ENCODE measurements at places on chromosomes 5 and 9. TPM values are rescaled to one million over a fixed set of nuclear protein-coding genes. Genes with fewer than 3 reads are reported as not detected.

SLC6A19 gene
- total RNA-seq = not detected

C8G gene
- 3.6 TPM for total RNA-seq

GRCh38 chr9:13690595-13690994 lies 411.1 kb upstream of the MPDZ start:
- no peak overlapping the region for H3K4me3 ChIP-seq
- H3K27ac ChIP-seq = no peak overlapping the region

- no peak overlapping the region for H3K4me3 ChIP-seq
- no peak overlapping the region for H3K27ac ChIP-seq
- H3K4me1 ChIP-seq = peaks cover 9% of the 10 kb centered on the region
- DNase-seq = no peak
- no peaks in the 10 kb centered on the region for H3K36me3 ChIP-seq
These were observed 106.7 kb upstream of the SLC28A3 start for GRCh38 chr9:84447305-84447704.

DNA sequence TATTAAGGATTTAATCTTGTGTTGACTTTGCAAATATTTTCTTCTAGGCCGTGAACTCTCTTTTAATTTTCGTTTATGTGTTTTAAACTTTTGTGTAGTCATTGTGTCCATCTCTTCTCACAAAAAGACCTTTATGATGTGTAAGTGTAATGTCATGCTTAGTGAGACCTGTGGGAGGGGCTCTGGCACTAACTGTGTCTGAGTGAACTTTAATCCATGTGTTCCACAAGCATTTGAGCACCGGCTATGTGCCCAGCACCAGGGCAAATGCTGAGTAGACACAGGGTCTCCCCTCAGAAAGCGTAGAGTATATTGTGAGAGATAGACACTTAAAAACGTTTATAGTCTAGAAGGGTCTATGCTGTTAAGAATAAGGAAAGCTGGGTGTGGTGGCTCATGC lies 272.6 kb upstream of the TUT7 start:
- H3K4me1 ChIP-seq = no peaks in the 10 kb centered on the region
- no peaks in the 10 kb centered on the region for H3K36me3 ChIP-seq
- no peak overlapping the region for H3K4me3 ChIP-seq
- H3K27me3 ChIP-seq = no peaks in the 10 kb centered on the region

DNA sequence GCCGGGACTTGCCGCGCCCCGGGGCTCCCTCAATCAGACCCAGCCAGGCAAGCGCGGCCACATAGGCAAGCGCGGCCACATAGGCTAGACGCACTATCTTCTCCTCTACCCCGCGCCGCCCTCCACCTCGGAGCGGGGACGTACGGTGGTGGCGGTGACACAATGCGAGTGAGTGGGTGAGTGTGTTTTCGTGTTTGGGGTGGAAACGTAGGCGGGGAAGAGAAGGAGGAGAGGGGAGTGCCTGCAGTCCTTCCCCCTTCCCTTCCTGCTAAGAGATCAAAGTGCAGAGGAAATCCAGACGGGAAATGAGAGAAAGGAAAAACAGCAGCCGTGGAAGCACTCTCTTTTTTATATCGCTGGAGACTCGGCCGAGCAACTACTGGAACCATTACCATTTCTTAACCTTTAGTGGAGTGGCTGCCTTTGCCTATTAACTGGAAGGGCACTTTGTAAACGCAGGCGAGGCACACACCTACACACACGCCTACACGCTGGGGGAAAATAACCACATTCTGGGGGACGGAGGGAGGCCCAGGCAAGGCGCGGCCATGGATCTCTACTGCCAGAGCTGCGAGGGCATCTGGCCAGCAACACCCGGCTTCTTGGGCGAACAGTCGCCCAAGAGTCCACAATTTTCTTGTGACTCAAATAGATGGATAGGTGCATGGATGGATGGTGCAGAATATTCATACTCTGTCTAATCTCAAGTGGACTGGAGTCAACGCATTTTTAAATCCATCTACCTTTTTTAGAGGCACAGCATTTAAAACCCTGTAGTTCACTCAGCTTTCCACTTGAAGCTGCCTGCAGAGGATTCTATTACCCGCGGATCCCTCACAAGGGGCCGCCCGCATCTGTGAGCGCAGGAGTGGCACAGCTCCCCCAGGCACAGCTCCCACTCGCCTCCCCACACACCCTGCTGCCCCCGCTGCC lies 2.1 kb downstream of the EDIL3 start:
- H3K27ac ChIP-seq = peak overlapping the region; percentile 63
- peaks cover 68% of the 10 kb centered on the region for H3K27me3 ChIP-seq
- H3K36me3 ChIP-seq = no peaks in the 10 kb centered on the region
- peak overlapping the region; percentile 67 for H3K4me3 ChIP-seq
- peaks cover 34% of the 10 kb centered on the region for H3K4me1 ChIP-seq

DNA sequence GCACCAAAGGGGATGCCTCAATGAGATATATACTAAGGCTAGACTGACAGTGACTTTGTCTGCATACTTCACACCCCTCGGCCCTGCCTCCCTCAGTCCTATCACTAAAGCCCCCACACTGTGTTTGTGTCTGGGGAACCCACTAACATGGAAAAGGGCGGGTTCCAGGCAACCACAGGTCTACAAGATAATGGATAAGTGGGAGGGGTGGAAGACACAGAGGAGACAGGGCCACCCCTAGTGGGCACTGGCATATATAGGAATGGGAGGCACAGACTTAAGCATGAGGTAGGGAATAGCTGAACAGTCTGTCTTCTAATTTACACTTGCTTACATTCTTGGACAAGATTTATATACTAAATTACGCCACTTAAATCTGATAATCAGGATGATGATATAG lies 74.0 kb downstream of the SLIT3 start:
- H3K4me3 ChIP-seq = no peak overlapping the region
- H3K27ac ChIP-seq = no peak overlapping the region
- H3K36me3 ChIP-seq = no peaks in the 10 kb centered on the region
- H3K27me3 ChIP-seq = no peaks in the 10 kb centered on the region
- H3K4me1 ChIP-seq = no peaks in the 10 kb centered on the region
- no peak for DNase-seq

GRCh38 chr5:12805165-12805698 lies 901.0 kb upstream of the CTNND2 start:
- DNase-seq = no peak
- H3K27ac ChIP-seq = no peak overlapping the region
- no peaks in the 10 kb centered on the region for H3K36me3 ChIP-seq
- no peaks in the 10 kb centered on the region for H3K27me3 ChIP-seq
- H3K4me3 ChIP-seq = no peak overlapping the region

DNA sequence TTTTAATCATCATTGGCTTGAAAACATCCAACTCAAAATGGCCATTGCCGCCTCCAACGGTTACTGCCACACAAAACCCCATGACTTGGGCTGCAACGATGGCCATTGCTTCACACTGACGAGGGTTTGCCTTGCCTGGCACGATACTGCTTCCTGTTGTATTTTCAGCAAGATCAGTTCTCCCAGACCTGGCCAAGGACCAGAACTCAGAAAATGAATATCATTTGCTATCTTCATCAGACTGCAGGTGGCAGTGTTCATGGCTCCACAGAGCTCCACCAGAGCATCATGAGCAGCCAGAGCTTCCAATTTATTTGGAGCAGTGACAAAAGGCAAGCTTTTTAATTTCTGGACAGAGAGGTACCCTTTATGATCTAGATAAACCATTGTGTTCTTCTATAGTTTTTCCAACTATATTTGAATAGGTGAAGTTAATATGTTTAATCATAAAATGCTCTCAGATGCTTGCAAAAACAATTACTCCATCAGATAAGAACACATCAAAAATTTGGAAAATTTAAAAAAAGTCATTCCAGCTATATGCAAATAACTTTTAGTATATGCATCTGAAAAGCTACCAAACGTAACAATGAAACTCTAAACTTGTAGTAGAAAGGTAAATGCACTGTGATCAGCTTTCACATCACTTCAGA lies 10.4 kb downstream of the AMACR start:
- no peaks in the 10 kb centered on the region for H3K27me3 ChIP-seq
- H3K4me3 ChIP-seq = no peak overlapping the region
- H3K4me1 ChIP-seq = peaks cover 8% of the 10 kb centered on the region
- no peak overlapping the region for H3K27ac ChIP-seq

GRCh38 chr5:59416451-59416850 lies 477.1 kb downstream of the PDE4D start:
- H3K4me1 ChIP-seq = no peaks in the 10 kb centered on the region
- H3K4me3 ChIP-seq = no peak overlapping the region
- H3K27me3 ChIP-seq = no peaks in the 10 kb centered on the region
- no peak overlapping the region for H3K27ac ChIP-seq
- no peak for DNase-seq
- no peaks in the 10 kb centered on the region for H3K36me3 ChIP-seq

- H3K4me1 ChIP-seq = no peaks in the 10 kb centered on the region
- H3K36me3 ChIP-seq = no peaks in the 10 kb centered on the region
- H3K27ac ChIP-seq = no peak overlapping the region
- no peaks in the 10 kb centered on the region for H3K27me3 ChIP-seq
- DNase-seq = no peak
These were observed 34.7 kb upstream of the MYO10 start for GRCh38 chr5:16970826-16971225.
